ENCODE measurements at places on chromosomes 4 and X.

DNA sequence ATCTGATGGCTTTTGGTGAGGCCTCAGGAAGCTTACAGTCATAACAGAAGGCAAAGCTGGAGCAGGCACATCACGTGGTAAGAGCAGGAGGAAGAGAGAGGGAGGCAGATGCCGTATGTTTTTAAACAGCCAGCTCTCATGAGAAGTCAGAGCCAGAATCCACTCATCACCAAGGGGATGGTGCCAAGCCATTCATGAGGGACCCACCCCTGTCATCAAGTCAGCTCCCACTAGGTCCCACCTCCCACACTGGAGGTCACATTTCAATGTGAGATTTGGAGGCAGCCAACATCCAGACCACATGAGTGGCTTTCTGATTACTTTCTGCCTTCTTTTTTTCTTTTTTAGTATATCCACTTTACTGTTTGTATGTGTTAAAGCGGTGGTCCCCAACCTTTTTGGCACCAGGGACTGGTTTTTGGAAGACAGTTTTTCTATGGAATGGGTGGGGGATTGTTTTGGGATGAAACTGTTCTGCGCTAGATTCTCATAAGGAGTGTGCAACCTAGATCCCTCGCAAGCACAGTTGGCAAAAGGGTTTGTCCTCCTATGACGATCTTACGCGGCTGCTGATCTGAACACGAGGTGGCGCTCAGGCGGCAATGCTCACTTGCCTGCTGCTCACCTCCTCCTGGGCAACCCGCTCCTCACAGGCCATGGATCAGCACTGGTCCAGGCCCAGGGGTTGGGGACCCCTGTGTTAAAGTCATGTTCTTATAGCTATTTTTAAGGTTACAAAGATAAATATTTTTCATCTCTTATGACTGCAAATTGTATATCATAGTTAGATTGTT, 61.7 kb downstream of the SLIT2 start:
- H3K27ac ChIP-seq = no peak overlapping the region
- no peaks in the 10 kb centered on the region for H3K27me3 ChIP-seq
- H3K4me3 ChIP-seq = no peak overlapping the region

- H3K36me3 ChIP-seq = no peaks in the 10 kb centered on the region
- H3K4me3 ChIP-seq = no peak overlapping the region
- H3K27me3 ChIP-seq = peaks cover 6% of the 10 kb centered on the region
Observed at GRCh38 chr4:38365261-38365660, 298.7 kb upstream of the KLF3 start.

- H3K27ac ChIP-seq = no peak overlapping the region
- H3K4me1 ChIP-seq = no peaks in the 10 kb centered on the region
- no peak overlapping the region for H3K4me3 ChIP-seq
- H3K27me3 ChIP-seq = no peaks in the 10 kb centered on the region
- DNase-seq = no peak
- H3K36me3 ChIP-seq = no peaks in the 10 kb centered on the region
Observed at GRCh38 chr4:162681212-162681611, 485.5 kb downstream of the NAF1 start.

- no peaks in the 10 kb centered on the region for H3K36me3 ChIP-seq
- DNase-seq = no peak
- H3K4me1 ChIP-seq = no peaks in the 10 kb centered on the region
- H3K4me3 ChIP-seq = no peak overlapping the region
- no peaks in the 10 kb centered on the region for H3K27me3 ChIP-seq
Observed at GRCh38 chr4:64405761-64406160, 3.5 kb downstream of the TECRL start.

GRCh38 chr4:53505947-53506346, 85.3 kb downstream of the LNX1 start:
- H3K4me3 ChIP-seq = no peak overlapping the region
- no peaks in the 10 kb centered on the region for H3K27me3 ChIP-seq
- H3K27ac ChIP-seq = no peak overlapping the region
- no peaks in the 10 kb centered on the region for H3K4me1 ChIP-seq

GRCh38 chr4:16779028-16779675, 119.3 kb downstream of the LDB2 start:
- DNase-seq = no peak
- H3K27ac ChIP-seq = no peak overlapping the region
- no peaks in the 10 kb centered on the region for H3K4me1 ChIP-seq
- H3K36me3 ChIP-seq = no peaks in the 10 kb centered on the region
- H3K4me3 ChIP-seq = no peak overlapping the region

GRCh38 chr4:81065446-81065845, 34.9 kb downstream of the BMP3 start:
- no peak overlapping the region for H3K27ac ChIP-seq
- H3K4me3 ChIP-seq = no peak overlapping the region
- peaks cover 14% of the 10 kb centered on the region for H3K27me3 ChIP-seq
- no peaks in the 10 kb centered on the region for H3K36me3 ChIP-seq
- DNase-seq = no peak

DNA sequence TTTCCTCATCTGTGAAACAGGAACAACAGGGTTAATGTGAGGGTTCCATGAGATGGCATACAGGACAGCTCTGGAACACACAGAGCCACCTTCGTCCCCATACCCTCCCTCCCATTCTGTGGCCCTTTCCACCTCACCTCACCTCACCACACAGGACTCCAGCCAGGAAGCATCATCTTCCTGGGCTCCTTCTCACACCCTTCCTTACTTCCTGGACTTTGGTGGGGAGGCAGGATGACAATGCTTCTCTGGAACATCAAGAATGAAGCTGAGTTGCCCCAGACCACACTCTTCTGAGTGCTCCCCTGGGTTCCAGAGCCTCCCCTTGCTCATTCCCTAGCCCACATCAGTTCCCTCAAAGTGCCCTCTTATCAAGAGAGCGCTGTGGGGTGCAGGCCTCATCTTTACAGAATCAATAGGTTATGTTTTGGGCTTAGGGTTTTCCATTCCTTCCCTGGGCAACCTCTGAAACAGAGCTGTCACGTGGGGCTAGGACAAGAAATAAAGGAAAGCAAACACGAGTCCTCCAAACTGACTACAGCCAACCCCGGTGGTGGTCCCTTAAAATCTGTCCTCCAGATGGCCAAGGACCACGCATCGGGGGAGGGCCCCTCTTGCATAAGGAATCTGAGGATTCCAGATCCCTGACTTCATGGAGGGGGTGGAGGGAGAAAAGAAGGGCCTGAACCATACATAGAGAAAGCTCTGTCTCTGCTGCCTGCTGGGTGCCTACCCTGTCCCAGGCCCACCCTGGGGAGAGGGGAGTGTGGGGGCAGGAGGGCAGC, 74.4 kb upstream of the ATP6AP2 start:
- H3K36me3 ChIP-seq = no peaks in the 10 kb centered on the region
- H3K4me1 ChIP-seq = no peaks in the 10 kb centered on the region
- DNase-seq = no peak
- H3K27ac ChIP-seq = no peak overlapping the region
- no peak overlapping the region for H3K4me3 ChIP-seq
- H3K27me3 ChIP-seq = no peaks in the 10 kb centered on the region

DNA sequence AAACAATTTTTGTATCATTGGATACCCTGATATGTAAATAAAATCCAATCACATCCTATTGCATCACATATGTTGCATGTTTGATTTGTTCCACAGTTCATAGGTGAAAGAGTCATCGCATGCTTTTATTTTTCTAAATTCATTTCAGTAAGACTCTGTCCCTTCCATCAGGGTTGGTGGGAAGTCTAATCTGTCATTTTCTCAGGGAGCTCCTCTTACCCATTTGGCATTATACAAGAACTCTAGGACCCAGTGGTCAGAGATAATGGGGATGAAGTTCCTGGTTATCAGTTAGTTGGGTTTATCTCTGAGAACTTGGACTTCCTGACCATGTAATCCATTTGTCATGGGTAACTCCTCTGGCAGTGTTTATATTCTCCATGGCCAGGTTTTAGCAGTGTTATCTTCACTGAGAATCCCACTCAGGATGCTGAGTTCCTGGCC, 227.1 kb upstream of the JADE1 start:
- no peak overlapping the region for H3K27ac ChIP-seq
- no peaks in the 10 kb centered on the region for H3K36me3 ChIP-seq
- no peak for DNase-seq
- no peak overlapping the region for H3K4me3 ChIP-seq
- no peaks in the 10 kb centered on the region for H3K27me3 ChIP-seq
